ENCODE measurements at places on chromosomes 13 and 19.

- DNase-seq, result no peak
Observed at GRCh38 chr13:98957731-98958442, 20.0 kb downstream of the DOCK9 start.

- DNase-seq, result no peak
Observed at GRCh38 chr19:4829001-4829712, 2.4 kb downstream of the TICAM1 start.

- peak; percentile 43 for DNase-seq
Observed at GRCh38 chr19:16355293-16356043, 30.8 kb downstream of the KLF2 start.

GRCh38 chr13:42707586-42707985, 73.8 kb upstream of the FAM216B start:
- DNase-seq, result peak; percentile 72

DNA sequence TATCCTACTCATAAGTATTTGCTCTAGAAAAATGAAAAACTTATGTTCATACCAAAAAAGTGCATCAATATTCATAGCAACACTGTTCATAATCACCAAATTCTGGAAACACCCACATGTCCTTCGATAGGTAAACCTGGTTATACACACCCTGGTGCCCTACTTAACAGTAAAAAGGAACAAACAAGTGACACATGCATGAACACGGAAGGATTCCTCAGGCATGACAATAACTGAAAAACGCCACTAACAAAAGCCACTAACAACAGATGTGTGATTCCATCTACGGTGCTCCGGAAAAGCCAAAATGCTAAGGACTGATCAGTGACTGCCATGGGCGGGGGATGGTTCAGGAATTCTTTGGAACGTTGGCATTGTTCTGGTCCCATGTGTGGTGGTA, 65.5 kb downstream of the STK24 start:
- no peak for DNase-seq

Measured in iris pigment epithelial cell (primary cell).